ENCODE measurements at places on chromosomes 6 and 20. TPM values are rescaled to one million over a fixed set of nuclear protein-coding genes. Genes with fewer than 3 reads are reported as not detected.

GRCh38 chr6:158536891-158537798 lies 22.7 kb upstream of the TMEM181 start:
- peak; percentile 35 for DNase-seq

DNA sequence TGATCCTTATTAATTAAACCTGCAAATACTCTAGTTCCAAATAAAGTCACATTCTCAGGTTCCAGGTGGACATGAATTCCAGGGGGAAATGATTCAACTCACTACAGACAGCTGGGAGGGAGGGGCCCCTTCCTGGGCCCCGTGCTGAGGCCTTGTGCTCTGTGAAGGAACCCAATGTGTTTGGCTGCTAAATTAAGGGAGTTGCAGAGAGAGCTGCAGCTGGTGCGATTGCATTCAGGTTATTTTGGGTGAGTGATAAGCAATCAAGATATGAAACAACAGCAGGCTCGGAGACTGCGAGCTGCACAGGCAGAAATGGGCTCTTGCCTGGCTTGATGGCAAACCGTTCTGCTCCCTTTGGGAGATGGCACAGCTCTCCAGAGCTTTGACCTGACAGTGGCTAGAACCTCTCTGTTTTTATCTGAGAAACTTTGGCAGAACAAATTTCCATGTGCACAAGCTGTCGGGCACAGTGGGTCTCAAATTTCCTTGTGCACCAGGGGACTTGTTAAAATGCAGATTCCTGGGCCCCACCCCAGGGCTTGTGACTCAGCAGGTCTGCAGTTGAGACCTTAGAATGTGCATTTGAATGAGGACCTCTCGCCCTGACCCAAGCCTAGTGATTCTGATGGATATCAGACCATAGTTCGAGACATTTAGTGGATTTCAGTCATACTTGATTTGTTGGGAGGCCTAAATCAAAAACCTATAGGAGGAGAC lies 9.8 kb downstream of the MAPK13 start:
- no peak for DNase-seq

DNA sequence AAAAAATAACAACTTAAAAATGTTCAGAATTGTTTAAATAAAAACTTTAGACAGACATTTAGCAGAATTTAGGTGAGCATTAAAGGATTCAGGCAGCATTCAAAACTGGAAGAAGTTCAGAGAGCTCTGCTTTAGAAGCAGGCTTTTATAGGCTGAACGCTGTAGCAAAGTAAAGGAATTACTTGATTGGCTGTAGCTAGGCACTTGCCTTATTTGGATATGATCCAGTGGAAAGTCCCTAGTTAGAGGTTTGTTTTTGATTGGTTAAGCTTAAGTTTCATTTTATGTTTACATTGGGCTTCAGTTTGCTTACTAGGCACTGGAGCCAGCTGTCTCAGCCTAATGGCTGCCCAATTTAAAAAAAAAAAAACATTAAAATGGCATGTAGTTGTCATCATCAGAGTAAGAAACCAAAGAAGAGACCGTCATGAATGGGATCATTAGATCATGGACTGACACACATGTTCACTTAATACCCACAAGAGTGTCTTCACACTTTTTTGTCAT lies 65.1 kb downstream of the CBFA2T2 start:
- DNase-seq: peak; percentile 40

- DNase-seq: no peak
Observed at GRCh38 chr6:159609652-159610178, 83.3 kb downstream of the SOD2 start.

LST1 gene
- 24.6 TPM for total RNA-seq

DNA sequence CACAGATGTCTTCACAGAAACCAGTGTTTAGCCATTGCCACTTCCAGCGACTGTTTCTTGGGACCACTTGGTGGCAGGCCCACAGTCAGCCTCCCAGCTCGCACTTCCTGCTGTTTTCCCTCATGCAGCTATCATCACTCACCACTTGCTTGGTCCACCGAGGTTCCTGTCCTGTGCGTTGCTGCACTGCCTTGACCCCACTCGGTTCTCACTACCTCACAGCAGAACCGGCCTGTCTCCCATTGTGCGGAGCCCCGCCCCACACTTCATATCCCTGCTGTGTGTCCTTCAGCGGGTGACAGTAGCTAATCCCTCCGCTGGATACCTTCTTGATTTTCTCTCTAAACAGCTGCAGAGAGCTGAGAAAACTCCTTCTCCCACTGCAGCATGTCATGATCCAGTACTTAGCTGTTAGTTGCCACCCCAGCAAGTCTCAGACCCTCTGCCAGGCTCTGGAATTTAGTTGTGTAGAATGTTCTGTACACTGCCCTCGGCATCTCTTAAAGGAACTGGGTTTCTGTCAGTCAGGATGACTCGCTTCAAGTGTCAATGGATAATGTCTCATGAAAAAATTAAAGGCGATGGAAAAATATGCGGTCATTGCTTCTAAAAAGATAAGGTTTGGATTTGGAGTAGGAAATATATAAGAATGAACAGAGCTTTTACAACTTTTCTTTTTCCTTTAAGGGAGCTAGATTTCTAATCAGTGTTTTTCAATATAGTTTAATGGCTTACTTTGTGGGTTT lies 208.0 kb downstream of the FARS2 start:
- DNase-seq: no peak

ALDH5A1 gene
- total RNA-seq: 14.7 TPM

GRCh38 chr6:14046476-14047068 lies 71.0 kb upstream of the CD83 start:
- peak; percentile 50 for DNase-seq

DNA sequence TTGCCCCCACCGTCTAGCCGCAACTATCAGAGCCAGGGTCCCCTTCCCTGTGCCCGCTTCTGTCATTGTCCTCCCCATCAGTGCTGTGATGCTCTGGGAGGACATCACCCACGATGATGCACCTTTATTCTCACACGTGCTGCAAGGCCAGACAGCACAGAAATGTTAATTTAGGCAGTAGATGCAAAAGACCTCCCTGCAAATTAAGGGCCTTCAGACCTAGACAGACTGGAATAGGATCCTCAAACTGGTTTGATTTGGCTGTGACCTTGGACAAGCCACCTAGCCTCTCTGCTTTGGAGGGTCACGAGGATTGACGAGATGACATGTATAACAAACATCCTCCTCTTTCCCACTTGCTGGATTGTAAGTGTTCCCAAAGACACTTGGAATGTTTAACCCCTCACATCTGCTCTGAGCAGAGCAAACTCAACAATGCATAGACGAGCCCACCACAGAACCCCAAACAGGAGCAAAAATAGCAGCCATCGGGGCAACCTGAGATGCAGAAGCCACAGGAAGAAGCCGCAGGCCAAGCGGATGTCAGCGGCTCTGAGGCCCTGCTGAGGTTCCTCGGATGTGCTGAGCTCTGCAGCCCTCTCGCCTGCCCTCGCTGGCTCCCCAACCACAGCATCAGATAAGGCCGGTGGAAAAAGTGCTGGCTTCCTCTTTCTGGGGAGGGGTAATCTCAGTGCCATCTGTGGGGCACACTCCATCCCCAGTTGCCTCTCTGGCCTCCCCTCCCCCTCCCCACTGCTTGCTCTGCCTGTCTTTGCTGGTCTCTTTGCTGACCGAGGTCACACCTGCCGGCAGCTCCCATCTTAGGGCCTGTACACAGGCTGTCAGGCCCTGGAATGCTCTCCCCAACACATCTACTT lies 35.3 kb downstream of the TOX2 start:
- peak; percentile 81 for DNase-seq

DNA sequence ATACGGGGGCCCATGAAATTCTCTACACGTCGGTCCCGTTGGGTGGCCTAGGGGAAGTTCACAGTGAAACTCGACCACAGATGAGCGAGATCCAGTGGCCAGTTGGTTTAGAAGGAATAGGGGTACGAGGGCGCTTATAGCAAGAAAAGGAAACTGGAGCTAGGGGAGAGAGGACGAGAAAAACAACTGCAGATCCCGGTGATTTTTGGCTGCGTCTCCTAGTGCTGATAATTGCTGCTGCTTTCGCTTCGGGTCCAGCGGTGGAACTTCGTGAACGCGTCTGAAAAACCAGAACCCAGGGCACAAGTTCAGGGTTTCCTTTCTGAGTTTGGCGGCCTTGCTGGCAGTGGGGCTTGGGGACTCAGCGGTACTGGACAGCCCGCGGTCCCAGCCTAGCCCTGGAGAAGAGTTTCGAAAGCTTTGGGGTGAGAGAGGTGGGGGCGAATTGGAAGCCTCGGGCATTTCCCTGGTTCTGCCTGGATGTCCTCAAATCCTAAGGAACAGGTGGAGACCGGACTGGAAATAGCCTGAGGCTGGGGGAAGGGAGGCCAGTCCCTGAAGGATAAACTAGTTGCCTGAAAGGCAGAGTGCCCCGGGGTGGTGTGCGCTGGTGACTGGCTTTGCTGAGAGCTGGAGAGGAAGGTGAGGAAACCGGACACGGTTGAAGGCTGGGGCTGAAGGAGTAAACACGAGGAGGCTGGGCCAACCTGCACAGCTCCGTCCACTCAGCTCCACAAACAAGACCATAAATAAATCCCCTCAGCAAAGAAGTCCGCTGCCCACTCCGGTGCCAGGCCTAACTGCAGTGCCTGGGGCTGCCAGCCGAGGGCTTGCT lies 793 bp downstream of the GMPR start:
- no peak for DNase-seq

DACT2 gene
- 1.3 TPM for total RNA-seq

DNA sequence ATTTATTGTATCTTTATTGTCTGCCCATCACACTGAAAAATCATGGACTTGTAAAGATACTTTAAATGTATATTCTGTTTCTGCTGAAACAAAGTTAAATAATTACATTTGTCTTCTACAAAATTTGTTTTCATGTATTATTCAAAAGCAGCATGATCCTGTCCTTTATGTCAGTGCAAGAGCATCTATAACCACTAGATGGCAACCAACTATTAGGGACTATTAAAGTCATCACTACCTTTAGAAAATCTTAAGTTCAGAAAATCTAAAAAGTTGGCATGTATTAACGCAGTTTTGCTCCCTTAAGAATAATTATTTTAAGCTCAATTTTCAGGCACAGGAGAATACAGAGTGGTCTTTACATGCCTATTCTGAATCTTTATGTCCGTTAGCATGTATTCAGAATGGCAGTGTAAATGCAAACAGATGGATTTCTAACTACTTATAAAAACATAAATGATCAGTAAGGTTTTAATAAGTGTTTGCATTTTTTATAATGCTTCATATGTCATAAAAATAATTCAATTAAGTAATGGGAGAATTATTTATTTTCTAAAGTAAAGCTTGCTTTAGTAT lies 17.8 kb downstream of the TMEM30A start:
- no peak for DNase-seq

CLDN20 gene
- total RNA-seq: not detected

- DNase-seq: no peak
Observed at GRCh38 chr20:23691675-23692074, 2.8 kb upstream of the CST4 start.

RPS10 gene
- 2,209 TPM for total RNA-seq

DNA sequence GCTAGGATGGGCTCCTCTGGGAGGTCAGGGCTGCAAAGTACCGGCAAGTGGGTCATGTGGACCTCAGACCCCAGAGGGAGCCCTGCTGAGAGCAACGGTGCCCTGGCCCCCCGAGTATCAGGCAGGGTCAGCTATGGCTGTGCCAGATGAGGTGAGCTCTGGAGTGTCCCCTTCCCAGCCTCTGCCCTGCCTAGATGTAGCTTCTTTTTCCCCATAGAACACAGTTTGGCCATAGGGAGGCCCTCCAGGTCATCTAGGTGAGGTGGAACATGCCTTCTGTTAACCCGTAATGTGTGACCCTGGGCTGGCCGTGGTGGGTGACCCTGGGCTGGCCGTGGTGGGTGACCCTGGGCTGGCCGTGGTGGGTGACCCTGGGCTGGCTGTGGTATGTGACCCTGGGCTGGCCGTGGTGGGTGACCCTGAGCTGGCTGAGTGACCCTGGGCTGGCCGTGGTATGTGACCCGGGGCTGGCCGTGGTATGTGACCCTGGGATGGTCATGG lies 21.2 kb upstream of the PCMTD2 start:
- no peak for DNase-seq

DNA sequence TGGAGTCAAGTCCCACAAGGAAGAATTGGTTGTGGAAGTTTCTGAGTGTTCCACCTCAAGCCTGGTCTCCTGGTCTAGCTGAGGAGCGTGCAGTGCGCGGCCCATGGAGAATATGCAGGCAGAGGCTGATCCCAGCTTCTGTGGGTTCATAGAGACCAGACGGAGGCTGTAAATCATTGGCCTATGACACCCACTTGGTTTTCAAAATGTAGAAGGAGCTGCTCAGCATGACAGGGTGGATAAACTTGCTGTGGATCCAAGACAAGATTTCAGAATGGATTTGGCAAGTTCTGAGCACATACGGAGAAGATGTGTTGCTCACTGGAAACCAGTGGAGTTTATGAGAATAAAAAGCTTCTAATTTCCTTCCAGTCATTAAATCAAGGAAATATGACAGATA lies 744 bp downstream of the KIF25 start:
- DNase-seq: no peak

GRCh38 chr6:149939356-149939648 lies 2.5 kb upstream of the ULBP2 start:
- DNase-seq: no peak

DNA sequence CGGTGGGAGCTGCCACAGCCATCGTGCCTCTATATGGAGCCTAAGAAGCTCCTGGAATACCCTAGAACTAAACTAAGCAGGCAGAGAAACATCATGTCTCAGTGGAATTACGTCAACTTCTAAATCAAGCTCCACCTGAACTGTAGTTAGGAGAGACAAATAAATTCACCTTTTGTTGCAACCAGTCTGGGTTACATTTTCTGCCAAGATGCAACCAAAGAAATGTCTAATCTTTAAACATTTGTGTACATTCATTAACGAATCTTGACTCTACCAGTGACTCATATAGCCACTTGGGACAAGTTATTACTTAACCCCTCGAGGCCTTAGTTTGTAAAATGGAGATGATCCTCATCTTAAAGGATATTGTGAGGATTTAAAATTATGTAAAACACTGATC lies 8.9 kb downstream of the PTPRK start:
- no peak for DNase-seq

GRCh38 chr6:11207199-11207968 lies 25.1 kb downstream of the NEDD9 start:
- no peak for DNase-seq
